ENCODE measurements at places on chromosomes 12 and 14. TPM values are rescaled to one million over a fixed set of nuclear protein-coding genes. Genes with fewer than 3 reads are reported as not detected.

ATXN2 gene
- total RNA-seq, result 39.3 TPM

ACTN1 gene
- total RNA-seq, result 26.8 TPM

SERPINA9 gene
- not detected for total RNA-seq

ZNF605 gene
- total RNA-seq, result 8.9 TPM

ABCC9 gene
- 0.07 TPM for total RNA-seq

LRIG3 gene
- 0.30 TPM for total RNA-seq

CFAP251 gene
- total RNA-seq, result 0.21 TPM

SYNE2 gene
- total RNA-seq, result 69.3 TPM

VWF gene
- total RNA-seq, result 0.02 TPM

PTCSC3 gene
- not detected for total RNA-seq

CRACR2A gene
- 52.0 TPM for total RNA-seq

SRRM4 gene
- total RNA-seq, result not detected

HNRNPA1 gene
- 1,232 TPM for total RNA-seq

HNF1A gene
- total RNA-seq, result not detected

GPR68 gene
- total RNA-seq, result 48.0 TPM

PLA2G1B gene
- total RNA-seq, result not detected

KCNJ8 gene
- total RNA-seq, result not detected

ALDH2 gene
- total RNA-seq, result 0.68 TPM

FUT8 gene
- total RNA-seq, result 114 TPM

MRPL42 gene
- total RNA-seq, result 63.3 TPM

TAS2R13 gene
- total RNA-seq, result 0.45 TPM

LRRC10 gene
- not detected for total RNA-seq

R3HDM2 gene
- total RNA-seq, result 53.8 TPM

PTPRB gene
- not detected for total RNA-seq

KRT85 gene
- total RNA-seq, result not detected

GDF3 gene
- not detected for total RNA-seq

Data from activated CD8-positive, alpha-beta memory T cell treated with anti-CD3 and anti-CD28 coated beads, Interleukin-2, amount 10 ng/mL, durations not matched to agents 7 days and 5 days (primary cell).